Activated naive CD4-positive, alpha-beta T cell treated with Interleukin-2 at 50 U/mL for 16 hours (primary cell): ENCODE measurements at places on chromosomes 3 and 15.

- no peak for DNase-seq
Measured at GRCh38 chr3:105495021-105495420, 128.3 kb downstream of the ALCAM start.

- DNase-seq = no peak
Measured at GRCh38 chr3:155815030-155815545, 9.0 kb upstream of the C3orf33 start.

DNA sequence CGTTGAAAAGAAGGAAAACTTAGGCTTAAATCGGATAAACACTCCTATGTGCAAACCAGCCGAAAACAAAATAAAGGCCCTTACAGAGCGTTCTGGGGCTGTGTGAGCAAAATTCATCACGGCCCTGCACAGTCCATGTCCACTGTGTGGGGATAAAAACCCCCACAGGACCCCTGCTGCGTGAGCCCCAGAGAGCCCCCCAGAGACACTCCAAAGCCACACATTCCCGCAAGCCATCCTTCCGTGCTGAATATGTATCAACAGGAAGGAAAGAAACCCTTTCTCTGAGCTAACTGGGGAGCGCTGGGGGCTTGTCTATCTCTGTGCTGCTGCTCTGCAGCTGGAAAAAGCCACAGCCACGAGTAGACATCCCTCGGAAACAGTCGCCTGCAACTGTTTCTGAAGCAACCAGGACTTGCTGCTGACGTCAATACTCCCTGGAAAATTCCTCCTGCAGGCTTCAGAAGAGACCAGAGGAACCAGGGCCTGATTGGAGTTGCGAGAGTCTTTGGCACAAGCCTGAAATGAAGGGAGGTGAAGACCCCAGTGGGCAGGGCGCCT lies 72.7 kb downstream of the NUP210 start:
- DNase-seq = no peak

DNA sequence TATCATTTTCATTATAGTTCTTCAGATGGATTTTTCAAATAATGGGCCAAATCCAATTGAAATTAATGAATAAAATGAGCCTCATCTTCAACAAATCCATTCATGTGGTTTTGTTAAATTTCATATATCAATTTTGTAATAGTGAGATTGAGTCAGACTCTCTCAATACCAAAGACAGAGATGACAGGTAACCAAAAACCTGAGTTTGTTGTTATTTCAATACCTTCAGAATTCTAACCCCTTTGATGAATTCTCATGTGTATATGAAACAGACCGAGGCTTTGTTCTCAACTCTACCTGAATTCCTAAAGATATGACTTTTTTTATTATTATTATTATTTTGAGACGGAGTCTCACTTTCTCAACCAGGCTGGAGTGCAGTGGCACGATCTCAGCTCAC lies 92.8 kb downstream of the FOXP1 start:
- no peak for DNase-seq

- DNase-seq = no peak
Measured at GRCh38 chr3:39665441-39665840, 144.0 kb upstream of the MYRIP start.

DNA sequence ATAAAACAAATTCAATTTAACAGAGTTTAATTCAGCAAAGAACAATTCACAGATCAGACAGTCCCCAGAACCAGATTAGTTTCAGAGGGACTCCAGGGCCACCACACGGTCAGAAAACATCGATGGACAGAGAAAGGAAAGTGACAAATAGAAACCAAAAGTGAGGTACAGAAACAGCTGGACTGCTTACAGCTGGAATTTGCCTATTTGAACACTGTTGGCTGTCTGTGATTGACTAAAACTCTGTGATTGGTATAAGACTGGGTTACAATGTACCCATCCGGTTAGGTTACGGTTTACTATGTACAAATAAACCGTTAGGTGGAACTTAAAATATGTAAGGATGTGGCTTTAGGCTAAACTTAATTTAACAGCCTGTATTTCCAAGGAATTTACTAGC lies 30.3 kb downstream of the MOBP start:
- no peak for DNase-seq

DNA sequence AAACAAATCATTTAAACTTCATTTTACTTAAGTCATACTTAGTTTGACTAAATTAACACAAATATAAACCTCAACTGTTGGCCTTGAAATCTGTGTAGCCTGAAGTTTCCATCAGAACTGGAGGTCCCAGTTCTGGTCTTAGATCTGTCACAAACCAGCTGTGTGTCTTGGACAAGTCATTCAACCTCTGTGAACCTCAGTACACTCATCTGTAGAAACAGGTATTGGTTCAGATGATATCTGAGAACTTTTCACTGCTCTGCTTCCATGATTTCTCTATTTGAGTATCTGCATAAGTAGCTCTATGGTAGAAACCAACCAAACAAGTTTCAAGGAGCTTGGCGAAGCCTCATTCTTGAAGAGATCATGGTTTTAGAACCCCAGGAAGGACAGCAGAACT lies 60.4 kb upstream of the SLC2A2 start:
- no peak for DNase-seq

GRCh38 chr15:49712846-49713450 lies 92.1 kb downstream of the DTWD1 start:
- no peak for DNase-seq

GRCh38 chr15:60945196-60945595 lies 283.9 kb downstream of the RORA start:
- no peak for DNase-seq

GRCh38 chr3:196149375-196149774 lies 61.8 kb downstream of the ZDHHC19 start:
- no peak for DNase-seq

- DNase-seq = no peak
Measured at GRCh38 chr15:69712991-69713390, 260.4 kb downstream of the RPLP1 start.

GRCh38 chr3:99126316-99126715 lies 224.8 kb upstream of the DCBLD2 start:
- no peak for DNase-seq

- DNase-seq = no peak
Measured at GRCh38 chr15:58882243-58882642, 51.2 kb downstream of the SLTM start.

- no peak for DNase-seq
Measured at GRCh38 chr3:127531821-127532220, 58.7 kb downstream of the TPRA1 start.

DNA sequence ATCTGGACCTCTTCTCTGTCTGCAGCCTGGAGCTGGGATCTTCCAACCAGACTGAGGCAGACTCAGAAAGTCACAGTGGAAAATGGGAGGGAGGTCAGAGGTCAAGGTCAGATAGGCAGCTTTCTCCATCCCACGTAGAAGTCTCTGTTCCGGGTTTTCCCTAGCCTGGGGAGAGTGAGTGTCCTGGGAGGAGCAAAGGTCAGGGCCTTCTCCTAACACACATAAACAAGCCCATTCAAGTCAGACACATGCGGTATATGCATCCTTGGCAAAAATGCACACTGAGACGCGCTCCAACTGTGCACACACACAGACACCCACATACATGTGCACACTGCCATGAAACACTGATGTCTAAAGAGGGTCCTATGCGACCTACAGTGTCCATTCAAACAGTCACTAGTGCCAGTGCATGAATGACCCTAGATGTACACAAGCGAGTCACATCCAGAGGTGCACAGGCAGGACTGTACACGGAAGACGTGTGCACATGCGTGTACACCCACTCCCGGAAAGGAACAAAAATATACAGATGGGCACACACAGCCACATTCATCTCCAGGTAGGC lies 681 bp downstream of the TWF2 start:
- no peak for DNase-seq

- DNase-seq = peak; percentile 5
Measured at GRCh38 chr3:13235079-13235478, 161.8 kb upstream of the IQSEC1 start.

DNA sequence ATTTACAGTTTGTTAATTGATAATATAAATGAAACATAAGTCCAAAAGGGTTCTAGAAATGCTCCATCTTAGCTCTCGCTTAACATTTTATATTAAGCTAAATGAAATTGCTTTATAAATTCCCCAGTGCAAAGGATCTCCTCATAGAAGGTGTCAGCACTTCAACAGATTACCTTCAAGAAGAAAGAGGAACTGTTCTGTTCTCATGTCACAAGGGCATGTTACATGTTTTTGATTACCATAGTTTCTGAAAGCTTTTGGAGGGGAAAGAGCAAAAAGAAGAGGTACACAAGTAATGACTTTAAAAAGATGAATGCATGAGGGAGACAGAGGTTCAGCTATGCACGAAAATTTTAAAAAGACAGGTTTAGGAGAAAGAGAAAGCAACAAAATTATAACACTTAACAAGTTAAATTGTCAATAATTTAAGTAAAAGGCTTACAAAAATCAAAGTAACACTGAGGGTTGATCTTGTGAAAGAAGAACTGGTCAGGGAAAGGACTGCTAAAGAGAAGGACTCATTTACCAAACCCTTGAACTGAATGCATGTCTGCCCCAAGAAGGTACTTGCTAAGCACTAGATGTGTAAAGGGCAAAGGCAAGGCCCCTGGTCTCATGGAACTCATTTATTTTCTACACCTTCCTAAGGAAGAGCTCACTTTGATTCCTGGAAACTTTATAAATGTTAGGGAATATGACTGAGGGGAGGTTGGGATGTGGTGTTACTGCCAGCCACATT lies 45.1 kb downstream of the CCDC191 start:
- no peak for DNase-seq

DNA sequence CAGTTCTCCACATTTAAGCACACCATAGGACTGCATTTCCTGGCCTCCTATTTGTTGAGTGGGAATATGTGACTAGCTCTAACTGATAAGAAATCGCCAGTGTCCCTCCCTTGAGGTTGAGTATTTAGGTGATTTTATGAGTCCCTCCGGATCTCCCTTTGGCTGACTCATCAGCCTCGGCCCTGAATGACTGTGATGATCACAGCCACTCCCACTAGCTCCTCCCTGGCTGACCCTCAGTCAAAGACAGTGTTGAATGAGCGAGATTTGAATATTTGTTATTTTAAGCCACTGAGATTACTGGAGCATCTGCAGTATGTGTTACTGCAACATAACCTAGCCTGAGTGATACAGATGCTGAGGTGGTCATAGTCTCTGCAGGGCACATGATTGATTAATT lies 515.3 kb downstream of the EPHB1 start:
- no peak for DNase-seq
